ENCODE measurements at places on chromosomes 1 and 21. TPM values are rescaled to one million over a fixed set of nuclear protein-coding genes. Genes with fewer than 3 reads are reported as not detected.

C4BPB gene
- 0.30 TPM for total RNA-seq

GRCh38 chr1:204858363-204858821 lies 12.3 kb upstream of the NFASC start:
- DNase-seq, result no peak
- H3K4me3 ChIP-seq, result no peak overlapping the region
- H3K27me3 ChIP-seq, result peaks cover 28% of the 10 kb centered on the region
- no peaks in the 10 kb centered on the region for H3K36me3 ChIP-seq
- peaks cover 27% of the 10 kb centered on the region for H3K4me1 ChIP-seq
- H3K27ac ChIP-seq, result no peak overlapping the region

ANXA9 gene
- 0.14 TPM for total RNA-seq

- DNase-seq, result no peak
- H3K4me1 ChIP-seq, result peaks cover 15% of the 10 kb centered on the region
- H3K36me3 ChIP-seq, result no peaks in the 10 kb centered on the region
- no peak overlapping the region for H3K27ac ChIP-seq
Observed at GRCh38 chr1:168374566-168374965, 93.9 kb downstream of the TBX19 start.

DNA sequence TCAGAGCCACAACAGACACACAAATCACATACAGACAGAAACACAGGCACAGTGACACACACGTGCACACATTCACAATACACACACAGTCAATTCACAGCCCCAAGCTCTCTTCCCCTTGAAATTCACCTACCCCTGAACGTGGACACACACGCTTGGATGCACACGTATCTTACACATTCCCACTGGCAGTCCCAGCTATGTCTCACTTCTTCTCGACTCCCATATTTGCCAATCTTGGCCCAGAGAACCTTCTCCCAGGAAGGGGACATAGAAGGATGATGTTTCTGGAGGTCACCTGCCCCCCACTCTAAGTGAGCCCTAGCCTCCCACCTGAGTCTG lies 1.6 kb downstream of the CRYBG2 start:
- DNase-seq, result no peak
- H3K36me3 ChIP-seq, result no peaks in the 10 kb centered on the region
- H3K4me1 ChIP-seq, result peaks cover 7% of the 10 kb centered on the region
- H3K27me3 ChIP-seq, result peaks cover 36% of the 10 kb centered on the region

RGS18 gene
- total RNA-seq, result 0.71 TPM

GRCh38 chr1:207191061-207191460 lies 87.0 kb downstream of the C4BPA start:
- no peaks in the 10 kb centered on the region for H3K4me1 ChIP-seq
- no peaks in the 10 kb centered on the region for H3K27me3 ChIP-seq
- H3K4me3 ChIP-seq, result no peak overlapping the region
- H3K27ac ChIP-seq, result no peak overlapping the region

AADACL3 gene
- not detected for total RNA-seq

Data from left ventricle myocardium inferior (tissue), 1 donor.